ENCODE measurements at places on chromosomes 1 and 21.

DNA sequence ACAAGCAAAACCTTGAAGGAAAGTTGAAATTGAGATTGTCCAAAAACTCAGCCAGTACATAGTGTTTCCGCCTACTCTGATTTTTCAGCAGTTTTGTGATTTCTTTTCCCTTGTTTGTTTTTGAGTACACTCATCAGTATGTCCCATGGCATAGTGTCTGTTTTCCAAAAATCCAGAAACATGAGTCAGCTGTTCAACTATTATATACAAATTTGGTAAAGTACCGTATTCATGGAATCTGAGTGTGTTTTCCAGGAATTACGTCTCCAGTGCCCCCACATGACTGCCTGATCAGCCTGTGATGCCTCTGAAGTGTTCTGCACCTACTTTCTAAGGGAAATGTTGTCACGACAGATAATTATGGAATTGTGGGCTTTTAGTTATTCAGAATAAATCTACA is 186.8 kb downstream of the LTN1 start:
- no peak for DNase-seq

- no peak for DNase-seq
These were observed 15.4 kb downstream of the POLR3GL start for GRCh38 chr1:145979746-145980456.

DNA sequence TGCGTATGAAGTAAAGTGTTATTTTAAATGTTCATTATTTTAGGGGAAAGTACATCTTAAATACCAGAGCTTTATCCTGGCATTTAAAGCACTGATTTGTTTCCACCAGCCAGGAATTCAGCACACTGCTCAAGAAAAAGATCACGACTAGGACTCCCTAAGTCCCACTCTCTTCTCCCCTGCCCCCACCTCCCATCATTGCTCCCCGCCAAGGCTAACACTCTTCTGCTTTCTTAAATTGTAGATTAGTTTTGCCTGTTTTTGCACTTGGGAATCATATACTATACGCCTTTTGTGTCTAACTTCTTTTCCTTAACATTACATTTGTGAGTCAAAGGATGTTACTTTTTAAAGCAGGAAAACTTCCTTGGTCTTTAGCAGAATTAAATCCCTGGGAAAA is 37.5 kb upstream of the C1orf105 start:
- DNase-seq: no peak

- DNase-seq: no peak
These were observed 33.2 kb downstream of the KCNA10 start for GRCh38 chr1:110485725-110486124.

DNA sequence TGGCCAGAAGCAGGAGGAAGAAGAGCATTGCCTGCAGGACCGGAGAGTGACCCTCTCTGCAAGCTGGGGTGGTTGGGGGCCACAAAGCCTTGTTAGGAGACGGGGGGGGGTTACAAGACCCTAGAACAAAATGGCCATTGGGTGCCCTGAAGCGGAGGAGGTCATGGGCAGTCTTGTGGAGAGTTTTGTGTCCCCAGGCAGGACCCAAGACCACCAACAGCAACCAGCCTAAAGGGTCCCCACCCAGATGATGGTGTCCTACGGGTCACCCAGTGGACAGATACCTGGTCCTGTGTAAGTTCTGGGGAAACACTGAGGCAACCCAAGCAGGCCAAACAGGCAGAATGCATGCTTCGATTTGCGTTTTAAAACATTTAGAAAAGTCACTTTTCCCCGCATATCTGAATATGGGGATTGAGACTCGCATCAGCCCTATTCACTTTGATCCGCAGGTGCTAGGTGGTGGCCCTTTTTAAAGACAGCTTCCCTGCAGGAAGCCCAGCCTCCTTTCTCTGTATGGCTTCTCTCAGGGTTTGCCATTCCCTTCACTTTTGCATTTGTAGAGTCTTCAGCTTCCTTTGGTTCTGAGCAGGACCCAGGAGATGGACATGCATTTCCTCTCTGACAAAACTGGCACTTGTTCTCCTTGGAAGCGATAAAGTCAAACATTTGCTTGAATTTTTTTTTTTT is 21.1 kb downstream of the GNG4 start:
- DNase-seq: no peak

DNA sequence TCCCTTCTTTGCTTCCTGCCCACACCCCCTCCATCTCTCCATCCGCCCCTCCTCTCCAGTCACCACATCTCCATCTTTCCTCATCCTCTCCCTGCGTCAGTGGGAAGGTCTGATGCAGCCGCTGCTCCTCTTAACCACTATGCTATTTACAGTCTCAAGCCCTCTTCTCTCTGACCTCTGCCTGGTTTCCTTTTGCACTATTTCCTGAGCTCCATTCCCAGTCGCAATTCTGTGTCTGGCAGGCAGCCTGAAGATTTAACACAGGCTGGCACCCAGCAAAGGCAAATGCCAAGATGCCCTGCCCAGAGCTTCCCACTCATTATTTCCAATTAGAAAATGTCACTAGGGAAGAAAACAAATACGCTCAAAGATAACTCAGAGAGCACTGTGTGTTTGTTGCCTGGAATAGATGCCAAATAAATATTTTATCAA is 89.6 kb upstream of the LPGAT1 start:
- no peak for DNase-seq

DNA sequence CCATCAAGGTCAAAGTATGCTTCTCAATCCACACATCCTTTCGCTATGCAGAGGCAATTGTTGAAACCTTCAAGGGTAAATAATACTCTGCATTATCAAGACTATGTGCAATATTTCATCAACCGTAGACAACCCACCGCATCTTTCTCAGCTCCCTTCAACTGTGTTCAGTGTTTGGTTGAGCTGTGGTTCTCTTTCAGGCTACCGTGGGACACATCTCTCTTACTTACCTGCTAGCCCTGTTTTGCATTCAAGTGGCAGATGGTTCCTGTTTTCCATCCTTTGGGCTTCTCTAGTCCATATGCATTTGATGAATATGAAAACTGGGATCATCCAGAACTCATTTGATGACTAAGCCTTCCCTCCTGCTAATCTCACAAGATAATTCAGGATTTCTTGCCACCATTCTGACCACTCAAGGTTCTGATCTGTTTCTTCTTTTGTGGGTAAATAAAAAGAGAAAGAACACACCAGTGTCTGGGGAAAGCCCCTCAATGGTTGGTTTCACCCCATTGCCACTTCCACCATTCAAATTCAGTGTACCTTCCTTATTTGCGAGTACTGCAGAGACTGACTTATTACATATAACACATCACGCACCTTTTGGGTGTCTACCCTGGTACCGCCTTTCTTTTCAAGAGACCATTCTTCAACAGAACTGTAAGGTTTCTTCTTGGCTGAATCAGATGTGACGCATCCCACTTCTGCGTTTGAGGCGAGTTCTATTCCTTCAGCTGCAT is 61.7 kb downstream of the BACE2 start:
- DNase-seq: no peak

GRCh38 chr1:82525378-82525777 is 724.6 kb downstream of the ADGRL2 start:
- DNase-seq: no peak

DNA sequence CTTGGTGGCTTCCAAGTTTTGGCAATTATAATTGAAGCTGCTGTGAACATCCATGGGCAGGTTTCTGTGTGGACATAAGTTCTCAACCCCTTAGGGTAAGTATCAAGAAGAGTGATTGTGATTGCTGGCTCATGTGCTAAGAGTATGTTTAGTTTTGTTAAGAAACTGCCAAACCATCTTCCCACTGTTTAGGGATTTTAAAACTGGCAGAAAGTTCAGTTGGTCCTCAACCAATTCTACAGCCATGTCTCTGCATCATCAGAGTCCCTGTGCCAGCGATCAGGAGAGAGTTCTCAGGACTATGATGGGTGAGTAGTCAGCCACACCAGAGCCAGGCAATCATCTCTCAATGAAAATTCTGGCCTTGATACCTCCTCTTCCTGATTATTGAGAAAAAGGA is 193.8 kb downstream of the ZC3H11B start:
- no peak for DNase-seq

GRCh38 chr1:215606036-215606435 is 38.9 kb downstream of the KCTD3 start:
- no peak for DNase-seq

GRCh38 chr1:75841421-75841820 is 44.7 kb downstream of the MSH4 start:
- no peak for DNase-seq

- DNase-seq: peak; percentile 25
These were observed 61.0 kb downstream of the TIAM1 start for GRCh38 chr21:31283025-31283424.

GRCh38 chr1:228393268-228393701 is 13.3 kb downstream of the TRIM11 start:
- no peak for DNase-seq

DNA sequence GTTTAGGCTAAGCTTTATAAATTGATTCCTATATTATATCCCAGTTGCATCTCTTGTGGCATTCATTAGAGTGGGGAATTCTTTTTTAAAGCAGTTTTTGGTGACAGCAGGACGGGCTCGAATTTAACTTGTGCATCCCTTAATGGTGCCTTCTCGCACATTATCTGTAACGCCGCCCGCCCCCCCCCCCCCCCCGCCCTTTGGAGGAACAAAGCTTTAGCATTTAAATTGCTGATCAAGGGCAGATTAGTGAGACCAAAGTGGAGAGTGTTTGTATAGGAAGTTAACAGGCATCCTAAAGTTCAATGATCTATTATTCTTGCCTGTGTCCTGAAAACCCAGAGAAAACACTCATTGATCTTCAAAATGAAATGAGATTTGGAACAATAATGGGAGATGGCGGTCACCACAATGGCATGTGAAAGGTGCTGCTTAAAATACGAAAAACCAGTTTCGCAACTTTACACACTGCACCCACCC is 2.2 kb downstream of the LMO4 start:
- no peak for DNase-seq

All from CD4-positive, alpha-beta T cell (primary cell).